Brain (organoid and tissue), 16 donors: ENCODE measurements at places on chromosomes 4 and X.
A peak's percentile ranks its signal among the peaks of the same experiment; 100 is the strongest.

GRCh38 chrX:38473701-38474100, 87.6 kb upstream of the TSPAN7 start:
- no peak for DNase-seq

- DNase-seq: no peak
Observed at GRCh38 chr4:123352240-123352945, 44.2 kb upstream of the SPRY1 start.

GRCh38 chrX:17007134-17007768, 60.8 kb downstream of the REPS2 start:
- DNase-seq: no peak

GRCh38 chr4:7334521-7335275, 100.0 kb downstream of the PSAPL1 start:
- DNase-seq: no peak

- DNase-seq: no peak
Observed at GRCh38 chr4:28226962-28227361, 1366.3 kb downstream of the STIM2 start.

GRCh38 chrX:12400218-12400617, 261.9 kb downstream of the FRMPD4 start:
- no peak for DNase-seq

- no peak for DNase-seq
Observed at GRCh38 chrX:22276781-22277180, 4.1 kb downstream of the CBLL2 start.

- peak; percentile 82 for DNase-seq
Observed at GRCh38 chr4:186144198-186144945, 39.9 kb downstream of the FAM149A start.

GRCh38 chrX:40095583-40096394, 2.0 kb downstream of the BCOR start:
- peak; percentile 56 for DNase-seq

DNA sequence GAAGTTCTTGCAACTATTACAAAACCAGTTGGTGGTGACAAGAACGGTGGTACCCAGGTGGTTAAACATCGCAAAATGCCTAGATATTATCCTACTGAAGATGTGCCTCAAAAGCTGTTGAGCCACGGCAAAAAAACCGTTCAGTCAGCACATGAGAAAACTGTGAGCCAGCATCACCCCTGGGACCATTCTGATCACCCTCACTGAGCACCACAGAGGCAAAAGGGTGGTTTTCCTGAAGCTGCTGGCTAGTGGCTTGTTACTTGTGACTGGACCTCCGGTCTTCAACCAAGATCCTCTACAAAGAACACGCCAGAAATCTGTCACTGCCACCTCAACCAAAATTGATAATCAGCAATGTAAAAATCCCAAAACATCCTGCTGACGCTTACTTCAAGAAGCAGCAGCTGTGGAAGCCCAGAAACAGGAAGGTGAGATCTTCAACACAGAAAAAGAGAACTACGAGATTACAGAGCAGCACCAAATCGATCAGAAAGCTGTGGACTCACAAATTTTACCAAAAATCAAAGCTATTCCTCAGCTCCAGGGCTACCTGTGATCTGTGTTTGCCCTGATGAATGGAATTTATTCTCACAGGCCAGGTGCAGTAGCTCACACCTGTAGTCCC, 21.4 kb upstream of the SLC10A6 start:
- no peak for DNase-seq

GRCh38 chrX:50108264-50108663, 92.5 kb downstream of the AKAP4 start:
- no peak for DNase-seq

- no peak for DNase-seq
Observed at GRCh38 chr4:156347412-156348075, 393.9 kb upstream of the CTSO start.

DNA sequence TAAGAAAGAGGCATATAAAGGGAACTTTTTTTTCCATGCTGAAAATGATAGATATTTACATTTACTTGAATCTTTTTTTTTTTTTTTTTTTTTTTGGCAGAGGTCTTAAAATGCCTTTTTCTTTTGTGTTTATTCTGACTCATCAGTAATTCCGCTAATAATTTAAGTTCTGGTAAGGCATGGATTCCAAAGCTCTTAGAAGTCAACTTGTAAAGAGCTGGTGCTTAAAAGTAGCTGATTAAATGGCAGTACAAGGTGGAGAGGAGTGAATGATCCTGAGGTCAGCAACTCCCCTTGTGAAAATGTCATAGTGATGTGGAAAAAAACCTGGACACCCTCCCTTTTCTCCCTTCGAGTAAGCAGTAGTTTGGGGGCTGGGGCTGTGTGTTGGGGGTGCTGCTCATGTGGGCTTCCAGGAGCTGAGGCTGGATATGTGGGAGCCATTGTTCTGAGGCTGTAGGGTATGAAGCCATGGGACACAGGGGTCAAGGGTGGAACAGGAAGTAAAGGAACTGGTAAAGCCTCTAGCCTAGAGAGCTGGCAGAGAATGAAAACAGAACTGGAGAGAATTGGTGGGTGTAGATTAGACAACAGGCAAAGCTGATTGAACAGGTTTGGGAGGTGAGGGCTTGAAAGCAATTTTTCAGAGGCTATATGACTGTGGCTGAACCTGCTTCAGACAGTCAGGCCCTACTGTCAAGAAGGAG, 41.0 kb upstream of the PITX2 start:
- DNase-seq: no peak

DNA sequence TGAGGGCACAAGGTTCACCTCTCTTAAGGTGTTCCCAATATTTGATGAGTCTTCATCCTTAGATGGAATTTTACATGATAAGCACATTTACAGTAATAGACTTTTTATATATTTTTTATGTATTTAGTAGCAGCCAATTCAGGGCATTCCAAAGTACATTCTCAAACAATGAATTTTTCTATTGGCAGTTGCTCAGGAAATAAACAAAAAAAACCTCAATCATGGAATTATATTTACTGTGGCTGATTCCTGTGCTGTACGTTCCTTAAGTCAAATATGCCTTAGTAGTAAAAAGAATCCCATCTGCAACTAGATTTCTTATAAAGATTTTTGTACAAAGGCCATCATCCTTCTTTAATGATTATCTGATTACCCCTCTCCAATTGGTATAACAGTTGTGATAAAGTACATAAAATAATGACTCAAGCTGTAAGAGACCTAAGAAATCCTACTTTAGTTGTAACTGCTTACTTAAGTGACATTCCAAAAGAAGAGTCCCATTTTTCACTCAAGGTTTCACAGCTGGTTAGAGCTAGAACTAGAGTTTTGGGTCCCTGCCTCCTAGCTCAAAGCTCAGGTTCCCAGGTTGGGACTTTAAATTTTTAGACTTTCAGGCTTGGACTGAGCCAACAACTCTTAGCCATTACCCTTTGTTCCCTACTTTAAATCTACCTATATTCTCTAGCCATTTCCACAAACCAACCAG, 152.7 kb downstream of the FHIP1A start:
- DNase-seq: no peak

DNA sequence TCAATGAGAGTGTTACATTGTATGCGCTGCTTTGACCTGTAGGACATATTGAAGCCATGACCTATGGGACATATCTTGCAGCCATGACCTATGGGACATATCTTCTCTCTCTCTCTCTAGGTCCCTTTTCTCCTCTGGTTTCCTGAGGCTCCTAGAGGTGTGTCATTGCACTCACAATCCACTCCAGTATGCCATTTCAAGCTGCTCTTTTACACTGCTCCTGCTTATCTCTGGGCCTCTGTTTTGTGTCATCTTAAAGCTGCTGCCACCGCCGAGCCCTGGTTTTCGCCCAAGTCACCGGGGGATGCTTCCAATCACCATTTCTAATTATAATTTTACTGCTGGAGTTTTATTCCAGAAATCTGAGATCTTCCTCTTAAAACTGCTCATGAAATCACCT, 336.1 kb downstream of the GALNTL6 start:
- no peak for DNase-seq

DNA sequence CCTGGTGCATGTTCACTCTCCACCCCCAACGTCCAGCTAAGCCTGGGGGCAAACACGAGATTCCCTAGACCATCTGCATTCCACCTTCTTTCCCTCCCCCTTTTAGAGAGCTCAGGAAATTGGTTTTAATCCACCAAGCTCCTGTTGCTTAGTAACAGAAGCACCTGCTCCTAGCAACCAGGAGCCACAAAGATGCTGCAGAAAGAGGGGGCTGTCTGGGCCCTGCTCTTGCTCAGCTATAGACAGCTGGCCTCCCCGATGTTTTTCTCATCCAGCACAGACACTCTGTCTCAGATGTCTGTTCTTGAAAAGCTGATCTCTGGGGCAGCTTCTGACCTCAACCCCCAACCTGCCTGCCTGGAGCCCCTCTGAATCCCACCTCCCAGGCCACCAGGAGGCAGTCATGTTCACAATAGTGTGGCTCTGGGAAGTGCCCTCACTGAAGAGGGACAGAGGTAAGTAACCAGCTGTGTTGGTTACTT, 71.5 kb downstream of the SLC16A2 start:
- DNase-seq: peak; percentile 45

DNA sequence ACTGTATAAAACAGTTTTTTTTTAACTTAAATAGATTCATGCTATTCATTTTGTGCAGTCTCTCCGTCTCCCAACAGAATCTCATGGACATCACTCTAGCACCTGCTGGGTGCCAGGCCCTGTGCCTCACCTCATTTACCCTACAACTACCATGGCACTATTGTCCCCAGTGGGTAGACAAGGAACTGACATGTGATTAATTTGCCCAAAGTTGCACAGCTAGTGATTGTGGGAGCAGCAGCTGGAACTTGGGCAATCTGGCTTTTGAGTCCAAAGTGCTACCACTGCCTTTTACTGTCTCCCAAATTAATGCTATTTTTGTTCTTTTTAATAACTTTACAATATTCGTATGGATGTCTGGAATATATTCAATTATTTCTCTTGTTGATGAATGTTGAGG, 11.2 kb upstream of the PGRMC2 start:
- no peak for DNase-seq

GRCh38 chr4:130812117-130812765, 1716.3 kb downstream of the C4orf33 start:
- DNase-seq: no peak
